Activated CD8-positive, alpha-beta memory T cell treated with anti-CD3 and anti-CD28 coated beads, Interleukin-2, amount 10 ng/mL, durations not matched to agents 7 days and 5 days (primary cell): ENCODE measurements at places on chromosomes 1 and 21. TPM values are rescaled to one million over a fixed set of nuclear protein-coding genes. Genes with fewer than 3 reads are reported as not detected.

DNA sequence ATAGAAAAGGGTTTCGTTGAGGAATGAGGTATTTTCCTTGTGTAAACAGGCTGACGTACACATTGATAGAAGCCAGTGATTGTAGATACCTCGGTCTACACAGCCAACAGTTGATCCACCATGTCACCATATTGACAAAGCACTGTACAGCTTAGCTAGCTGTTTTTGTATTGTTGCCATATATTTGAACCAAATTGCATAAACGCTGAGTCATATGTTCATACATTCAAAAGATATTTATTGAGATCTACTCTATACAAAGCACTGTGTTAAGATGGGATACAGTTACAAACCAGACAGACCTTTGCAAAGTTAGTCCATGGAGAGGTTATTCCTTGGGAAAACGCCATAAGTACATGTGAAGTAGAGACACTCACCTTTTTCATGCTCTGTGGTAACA lies 132.4 kb upstream of the ATP1B1 start:
- H3K4me1 ChIP-seq: no peaks in the 10 kb centered on the region
- H3K36me3 ChIP-seq: no peaks in the 10 kb centered on the region
- DNase-seq: no peak
- H3K27ac ChIP-seq: no peak overlapping the region
- no peak overlapping the region for H3K4me3 ChIP-seq
- H3K27me3 ChIP-seq: no peaks in the 10 kb centered on the region

Gene ELF3
- total RNA-seq: 0.79 TPM

GRCh38 chr1:20402585-20403422 lies 83.2 kb downstream of the CAMK2N1 start:
- H3K27ac ChIP-seq: no peak overlapping the region
- no peaks in the 10 kb centered on the region for H3K36me3 ChIP-seq
- peaks cover 66% of the 10 kb centered on the region for H3K27me3 ChIP-seq
- peak; percentile 15 for DNase-seq

DNA sequence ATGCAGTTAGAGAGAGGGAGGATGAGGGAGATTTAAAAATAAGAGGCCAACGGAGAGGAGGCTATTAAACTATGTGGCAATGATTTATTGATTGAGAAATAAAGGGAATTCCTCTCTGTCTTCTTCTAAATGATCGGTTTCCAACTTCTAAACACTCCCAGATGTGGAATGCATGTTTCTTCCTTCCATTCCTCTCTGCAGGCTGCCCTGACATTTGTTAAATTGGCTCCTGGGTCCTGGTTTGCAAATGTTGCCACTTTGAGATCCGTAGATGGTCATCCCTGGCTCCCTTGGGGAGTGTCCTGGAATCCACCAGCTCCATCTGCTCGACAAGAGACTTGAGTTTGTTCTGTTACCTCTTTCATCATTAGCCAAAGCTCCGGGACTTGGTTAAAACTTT lies 10.3 kb upstream of the C1orf198 start:
- H3K4me1 ChIP-seq: no peaks in the 10 kb centered on the region
- DNase-seq: no peak
- H3K4me3 ChIP-seq: no peak overlapping the region
- H3K27ac ChIP-seq: no peak overlapping the region
- no peaks in the 10 kb centered on the region for H3K36me3 ChIP-seq
- H3K27me3 ChIP-seq: peaks cover 46% of the 10 kb centered on the region

Gene TSTD1
- 62.8 TPM for total RNA-seq

DNA sequence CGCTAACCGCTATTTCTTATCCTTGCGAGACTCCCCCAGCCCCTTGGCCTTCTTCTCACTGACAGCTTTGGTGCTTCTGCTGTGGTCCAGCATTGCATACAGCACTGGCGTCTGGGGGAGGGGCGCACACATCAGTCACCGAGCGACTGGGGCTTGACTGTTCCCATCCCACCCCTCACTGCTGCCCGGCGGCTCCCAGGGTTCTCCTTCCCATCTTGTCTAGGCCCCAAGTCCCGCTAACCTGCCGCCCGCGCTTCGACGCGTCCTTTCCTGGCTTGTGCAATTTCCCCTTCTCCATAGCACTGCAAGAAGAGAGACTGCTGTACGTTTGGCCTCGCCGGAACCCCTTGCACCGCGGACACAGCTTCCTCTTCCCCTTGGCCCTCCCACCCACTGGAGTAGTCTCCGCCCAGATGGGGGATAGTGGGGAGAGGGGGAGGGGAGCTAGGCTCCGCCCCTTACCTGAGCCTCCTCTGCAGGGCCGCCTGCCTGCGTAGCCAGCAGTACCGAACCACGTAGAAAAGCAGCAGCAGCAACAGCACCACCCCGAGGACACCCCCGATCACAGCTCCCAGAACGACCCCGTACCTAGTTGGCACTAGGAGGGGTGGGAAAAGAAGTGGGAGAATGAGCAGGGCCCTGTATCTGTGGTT lies 3.8 kb downstream of the MPZ start:
- H3K4me3 ChIP-seq: peak overlapping the region; percentile 99
- H3K36me3 ChIP-seq: peaks cover 2% of the 10 kb centered on the region
- peaks cover 32% of the 10 kb centered on the region for H3K4me1 ChIP-seq
- DNase-seq: peak; percentile 92
- peak overlapping the region; percentile 90 for H3K27ac ChIP-seq

- no peak overlapping the region for H3K27ac ChIP-seq
- H3K36me3 ChIP-seq: no peaks in the 10 kb centered on the region
- H3K27me3 ChIP-seq: no peaks in the 10 kb centered on the region
- no peak overlapping the region for H3K4me3 ChIP-seq
- no peaks in the 10 kb centered on the region for H3K4me1 ChIP-seq
Measured at GRCh38 chr21:38905752-38906151, 100.0 kb downstream of the ETS2 start.

Gene F13B
- not detected for total RNA-seq

Gene KCNJ10
- not detected for total RNA-seq

DNA sequence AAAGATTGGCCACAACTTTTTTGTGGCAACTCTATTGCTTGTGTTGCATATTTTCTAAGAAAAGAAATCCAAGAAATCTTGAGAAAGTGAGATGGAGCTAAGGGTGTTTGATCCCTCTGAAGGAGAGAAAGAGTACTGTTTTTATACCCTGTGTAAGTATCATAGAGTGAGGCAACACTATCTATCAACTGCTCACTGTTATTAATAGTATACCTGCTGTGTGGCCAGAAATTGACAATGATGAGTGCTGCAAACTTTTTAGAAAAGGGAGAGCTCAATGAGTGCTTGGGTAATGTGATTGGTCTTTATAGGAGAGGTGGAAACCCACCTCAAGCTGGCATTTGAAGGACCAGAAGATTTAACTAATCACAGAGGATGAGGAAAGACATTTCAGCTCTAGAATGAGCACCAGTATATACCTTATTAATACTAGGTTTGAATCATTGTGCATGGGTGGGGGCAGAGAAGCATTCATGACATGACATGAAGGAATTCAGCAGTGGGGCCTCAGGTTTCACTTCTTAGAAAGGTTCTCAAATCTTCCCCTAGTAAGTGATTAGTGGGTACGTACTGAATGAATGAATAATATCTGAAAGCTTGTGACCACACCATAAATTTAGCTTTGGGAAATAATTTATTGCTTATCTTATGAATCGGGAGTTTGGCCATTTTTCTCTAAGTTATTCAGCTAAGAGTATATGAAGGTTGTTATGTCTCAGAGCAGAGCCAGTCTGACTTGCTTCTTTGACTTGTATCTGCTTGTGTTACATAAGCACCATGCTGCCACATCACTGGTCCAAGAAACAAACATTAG lies 169.2 kb upstream of the SGIP1 start:
- no peak overlapping the region for H3K4me3 ChIP-seq
- H3K27ac ChIP-seq: peak overlapping the region; percentile 59
- no peaks in the 10 kb centered on the region for H3K27me3 ChIP-seq
- DNase-seq: no peak

DNA sequence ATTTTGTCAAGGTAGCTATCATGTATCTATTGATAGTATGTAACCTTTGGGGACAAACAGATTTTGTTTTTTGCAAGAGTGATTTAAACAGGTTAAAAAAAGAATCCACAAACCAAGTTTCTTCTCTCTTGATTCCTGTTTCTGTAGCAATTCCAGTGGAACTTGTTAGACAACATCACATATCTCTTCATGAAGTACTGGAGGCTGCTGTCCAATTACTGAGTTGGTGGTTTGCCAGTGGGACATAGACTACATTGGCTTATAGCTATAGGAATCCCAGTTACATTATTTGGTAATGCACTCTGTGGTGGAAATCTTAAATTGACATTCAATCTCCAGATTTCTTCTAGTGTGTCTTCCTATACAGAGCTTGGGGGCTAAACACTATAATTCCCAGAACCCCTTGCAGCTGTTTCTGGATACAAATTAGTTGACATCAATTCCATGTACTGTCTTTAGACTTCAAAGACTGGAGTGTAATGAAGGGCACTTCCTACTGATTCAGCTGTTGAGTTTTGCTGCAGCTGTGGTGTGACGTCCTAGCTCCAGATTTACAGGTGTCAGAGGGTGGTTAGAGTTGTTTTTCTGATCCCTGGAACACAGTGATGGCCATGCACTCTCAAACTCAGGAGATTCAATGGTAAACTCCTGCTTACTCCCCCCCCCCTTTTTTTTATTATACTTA lies 29.4 kb upstream of the GCLM start:
- H3K27me3 ChIP-seq: peaks cover 5% of the 10 kb centered on the region
- H3K4me3 ChIP-seq: no peak overlapping the region
- DNase-seq: no peak
- no peaks in the 10 kb centered on the region for H3K4me1 ChIP-seq

DNA sequence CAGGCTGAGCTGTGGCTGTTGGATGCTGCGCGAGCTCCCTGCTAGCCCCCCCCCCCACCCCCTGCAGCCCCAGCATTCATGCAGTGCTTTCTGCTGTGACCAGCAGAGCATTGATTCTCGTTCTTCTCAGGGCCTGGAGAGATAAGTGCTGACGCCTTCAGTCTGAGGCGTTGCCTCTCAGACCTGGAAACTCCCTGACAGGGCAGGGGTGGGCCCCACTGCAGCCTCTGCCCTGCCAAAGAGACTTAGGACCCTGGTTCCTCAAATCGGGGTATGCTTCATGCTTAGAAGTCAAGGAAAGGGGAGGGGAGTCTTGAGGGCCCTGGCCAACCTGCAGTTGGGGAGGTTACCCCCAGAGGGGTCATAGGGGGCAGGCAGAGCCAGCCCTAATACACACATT lies 38.5 kb downstream of the PTPRF start:
- H3K4me3 ChIP-seq: no peak overlapping the region

GRCh38 chr1:171210355-171210754 lies 25.3 kb downstream of the FMO2 start:
- H3K4me3 ChIP-seq: no peak overlapping the region
- no peak for DNase-seq
- H3K27ac ChIP-seq: no peak overlapping the region
- H3K36me3 ChIP-seq: no peaks in the 10 kb centered on the region

GRCh38 chr1:234322979-234323378 lies 50.3 kb upstream of the COA6 start:
- peaks cover 24% of the 10 kb centered on the region for H3K4me1 ChIP-seq
- H3K27ac ChIP-seq: no peak overlapping the region
- peaks cover 1% of the 10 kb centered on the region for H3K36me3 ChIP-seq
- peak; percentile 65 for DNase-seq
- no peak overlapping the region for H3K4me3 ChIP-seq

DNA sequence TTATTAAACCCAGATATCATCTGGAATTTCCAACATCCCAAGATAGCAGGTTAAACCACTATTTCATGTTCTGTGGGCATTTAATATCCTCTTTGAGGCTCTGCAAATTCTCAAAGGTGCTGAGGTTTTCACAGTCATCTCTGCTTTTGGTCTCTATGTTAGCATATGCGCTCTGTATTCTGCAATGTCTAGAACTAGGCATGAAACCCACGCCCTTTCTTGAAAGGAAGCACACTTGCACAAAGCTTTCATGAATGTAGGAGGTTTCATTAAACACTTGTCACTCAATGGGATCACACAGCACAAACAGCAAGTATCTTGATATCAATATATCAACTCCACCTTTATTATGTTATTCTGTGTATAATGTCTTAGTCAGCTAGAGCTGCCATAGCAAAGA lies 172.0 kb upstream of the USP24 start:
- no peaks in the 10 kb centered on the region for H3K4me1 ChIP-seq
- H3K27me3 ChIP-seq: peaks cover 21% of the 10 kb centered on the region
- H3K4me3 ChIP-seq: no peak overlapping the region
- H3K36me3 ChIP-seq: no peaks in the 10 kb centered on the region

Gene CASZ1
- 8.8 TPM for total RNA-seq

GRCh38 chr1:170215072-170215885 lies 69.5 kb downstream of the NTMT2 start:
- H3K27ac ChIP-seq: no peak overlapping the region
- H3K4me3 ChIP-seq: no peak overlapping the region
- peaks cover 25% of the 10 kb centered on the region for H3K27me3 ChIP-seq
- H3K36me3 ChIP-seq: no peaks in the 10 kb centered on the region

GRCh38 chr1:110768605-110769004 lies 93.9 kb upstream of the KCNA3 start:
- H3K4me1 ChIP-seq: peaks cover 14% of the 10 kb centered on the region
- no peak for DNase-seq
- no peaks in the 10 kb centered on the region for H3K36me3 ChIP-seq
- H3K27ac ChIP-seq: no peak overlapping the region
- H3K27me3 ChIP-seq: peaks cover 29% of the 10 kb centered on the region

- H3K27ac ChIP-seq: no peak overlapping the region
- peaks cover 61% of the 10 kb centered on the region for H3K27me3 ChIP-seq
- no peaks in the 10 kb centered on the region for H3K36me3 ChIP-seq
- peaks cover 23% of the 10 kb centered on the region for H3K4me1 ChIP-seq
- H3K4me3 ChIP-seq: no peak overlapping the region
Measured at GRCh38 chr1:204076891-204077290, 4.0 kb downstream of the SOX13 start.

GRCh38 chr1:222702210-222702609 lies 10.1 kb downstream of the AIDA start:
- H3K27me3 ChIP-seq: no peaks in the 10 kb centered on the region
- peaks cover 45% of the 10 kb centered on the region for H3K36me3 ChIP-seq
- no peak overlapping the region for H3K27ac ChIP-seq
- no peak overlapping the region for H3K4me3 ChIP-seq
- no peak for DNase-seq
